Right hindlimb (tissue), 1 donor: ENCODE measurements at places on chromosomes 1 and 21.

DNA sequence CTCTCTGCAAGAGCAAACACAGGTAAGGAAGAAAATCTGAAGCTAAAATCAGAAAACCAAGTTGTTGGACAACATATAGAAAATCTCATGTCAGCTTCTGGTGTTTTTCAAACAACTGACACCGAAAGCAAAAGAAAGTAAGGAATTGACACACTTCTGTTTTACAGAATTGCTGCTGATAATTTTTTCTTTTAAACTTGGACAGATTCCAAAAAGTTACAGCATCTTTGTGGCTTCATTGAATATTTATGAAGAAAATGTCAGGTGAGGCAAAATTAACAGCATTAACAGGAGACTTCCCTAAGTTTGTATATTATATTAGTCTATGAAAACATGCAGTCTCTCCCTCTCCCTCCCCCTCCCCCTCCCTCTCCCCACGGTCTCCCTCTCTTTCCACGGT is 14.9 kb upstream of the CTSS start:
- no peak for DNase-seq

DNA sequence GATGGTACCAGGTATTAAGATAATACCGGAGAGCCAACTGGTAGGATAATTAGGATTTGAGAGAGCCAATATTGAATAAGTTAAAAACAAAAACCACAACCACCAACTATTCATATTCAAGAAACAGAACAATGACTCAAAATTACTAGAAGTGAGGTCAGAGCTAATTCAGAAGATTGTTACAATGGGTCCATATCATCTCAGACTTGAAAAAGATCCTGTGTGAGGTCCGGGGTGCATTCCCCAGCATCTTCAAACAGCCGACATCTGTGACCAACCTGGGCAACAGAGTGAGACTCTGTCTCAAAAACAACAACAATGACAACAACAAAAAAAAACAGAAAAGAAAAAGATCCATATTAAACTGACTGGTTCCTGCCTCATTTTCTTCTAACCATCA is 18.6 kb downstream of the AK2 start:
- DNase-seq: no peak

GRCh38 chr1:110210604-110211495 is 736 bp downstream of the KCNC4 start:
- DNase-seq: peak; percentile 51

DNA sequence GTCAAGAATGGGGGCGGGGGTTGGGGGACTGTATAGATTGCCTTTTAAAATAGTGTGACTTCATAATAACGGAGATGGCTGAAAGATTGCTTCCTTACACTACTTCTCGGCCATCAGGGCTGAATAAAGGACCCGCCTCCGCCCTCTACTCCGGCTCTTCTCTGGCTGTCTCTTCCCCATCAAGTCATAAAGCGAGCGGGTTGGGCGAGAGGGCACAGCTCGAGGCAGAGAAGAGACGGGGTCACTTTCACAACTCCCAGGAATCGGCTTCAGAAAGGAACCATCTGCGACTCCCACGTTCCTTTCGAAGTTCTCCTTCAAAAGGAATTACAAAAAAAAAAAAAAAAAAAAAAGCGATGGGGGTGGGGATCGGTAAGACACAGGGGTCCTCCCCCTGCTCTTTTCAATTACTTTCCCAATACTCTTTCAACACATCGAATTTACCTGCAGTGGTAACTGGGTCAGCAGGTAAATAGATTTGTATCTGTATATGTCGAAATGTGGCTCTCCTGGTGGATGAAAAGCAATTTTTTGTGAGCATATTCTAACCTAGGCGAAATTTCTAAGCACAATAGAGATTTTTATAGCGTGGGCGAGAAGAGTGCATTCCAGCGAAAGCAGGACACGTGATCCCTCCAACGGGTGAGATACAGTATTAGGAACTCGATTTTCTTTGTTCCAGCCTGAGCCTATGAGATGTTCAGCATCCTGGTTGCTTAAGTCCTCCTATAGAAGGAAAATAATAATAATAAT is 2.0 kb downstream of the LRRC7 start:
- peak; percentile 28 for DNase-seq

- DNase-seq: no peak
Measured at GRCh38 chr1:117097443-117097842, 24.1 kb downstream of the TRIM45 start.

GRCh38 chr1:3742439-3743298 is 9.6 kb upstream of the CCDC27 start:
- DNase-seq: no peak

GRCh38 chr1:151981178-151981525 is 12.5 kb downstream of the S100A10 start:
- no peak for DNase-seq

DNA sequence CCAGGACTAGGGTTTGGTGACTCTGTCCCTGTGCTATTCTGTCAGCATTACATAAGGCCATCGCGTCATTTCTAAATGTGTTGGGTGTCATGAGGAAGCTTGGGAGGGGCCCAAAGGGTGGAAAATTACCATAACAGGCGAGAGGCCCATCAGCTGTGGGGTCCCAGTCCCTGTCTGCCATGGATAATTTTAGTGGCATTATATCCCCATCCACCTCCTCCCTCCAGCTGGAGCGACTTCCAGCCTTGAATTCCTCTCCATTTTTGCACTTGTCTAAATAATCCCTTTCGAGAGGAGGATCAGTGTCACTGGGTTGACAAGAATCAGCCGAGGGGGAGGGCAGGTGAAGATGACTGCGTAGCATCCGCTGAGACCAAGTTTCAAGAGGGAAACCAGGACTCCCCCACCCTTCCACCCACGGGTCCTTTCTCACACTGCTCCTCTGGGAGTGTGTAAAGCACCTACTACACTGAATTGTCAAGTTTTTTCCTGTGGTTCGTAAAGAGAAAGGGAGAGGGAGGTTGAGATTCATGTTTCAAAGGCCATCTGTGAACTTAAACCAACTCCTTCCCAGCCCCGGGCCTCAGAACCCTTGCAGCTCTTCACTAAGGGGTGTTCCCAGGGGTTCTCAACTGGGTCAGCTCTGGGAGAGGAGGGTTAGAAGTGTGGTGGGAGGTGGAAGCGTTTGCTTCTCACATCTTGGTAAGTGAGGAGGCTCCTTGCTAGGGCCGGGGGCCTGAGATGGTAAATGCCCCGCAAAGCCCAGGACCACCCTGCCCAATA is 29.2 kb downstream of the VASH2 start:
- DNase-seq: peak; percentile 78

DNA sequence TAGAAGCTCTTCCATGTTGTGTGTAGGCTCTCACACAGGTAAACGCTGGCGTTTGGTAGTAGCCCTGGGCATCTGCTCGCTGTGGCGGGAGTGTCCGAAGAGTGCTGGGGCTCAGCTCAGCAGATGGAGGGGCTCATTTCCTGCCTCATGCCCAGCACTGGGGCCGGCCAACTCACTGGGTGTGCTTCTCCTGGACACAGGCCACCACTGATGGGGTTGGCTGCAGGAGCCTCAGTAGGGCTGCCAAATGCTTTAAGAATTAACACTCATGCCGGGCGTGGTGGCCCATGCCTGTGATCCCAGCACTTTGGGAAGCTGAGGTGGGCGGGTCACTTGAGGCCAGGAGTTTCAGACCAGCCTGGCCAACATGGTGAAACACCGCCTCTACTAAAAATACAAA is 20.9 kb downstream of the UQCRHL start:
- peak; percentile 41 for DNase-seq
